ENCODE measurements at places on chromosomes 6 and 20.

DNA sequence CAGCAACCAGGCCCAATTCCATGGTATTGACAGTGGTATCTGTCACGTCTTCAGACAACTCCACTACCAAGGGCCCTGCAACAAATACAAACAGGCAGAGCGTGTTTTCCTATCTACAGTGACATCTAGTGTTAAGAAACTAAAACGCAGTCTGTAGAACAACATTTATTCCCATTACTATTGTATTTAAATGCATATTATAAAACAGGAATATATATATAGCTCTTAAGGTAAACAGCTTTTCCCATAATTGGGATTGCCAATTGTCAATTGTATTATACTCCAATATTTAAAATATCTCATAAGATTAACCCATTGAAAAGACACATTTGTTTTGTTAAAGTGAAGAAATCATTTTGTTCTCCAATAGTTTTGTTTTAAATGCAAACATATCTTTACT lies 97.2 kb downstream of the KIF16B start:
- no peak for DNase-seq

GRCh38 chr20:7038029-7038428 lies 270.5 kb downstream of the BMP2 start:
- no peak for DNase-seq

DNA sequence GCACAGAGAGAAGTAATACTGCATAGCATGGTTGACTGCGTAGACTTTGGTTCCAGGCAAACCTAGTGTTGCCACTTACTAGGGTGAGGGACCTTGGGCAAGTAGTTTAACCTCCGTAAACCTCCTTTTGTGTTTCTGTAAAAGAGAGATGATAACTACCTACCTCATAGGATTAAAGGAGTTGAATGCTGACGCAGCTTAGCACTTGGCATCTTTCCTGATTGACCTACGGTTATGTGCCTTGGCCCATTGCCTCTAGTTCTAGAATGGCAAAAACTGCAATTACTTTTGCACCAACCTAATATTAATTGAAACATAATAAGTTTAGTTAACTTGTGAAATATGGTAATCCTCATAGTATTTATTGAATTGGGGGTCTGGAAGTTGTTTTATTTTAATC lies 19.1 kb downstream of the GHRH start:
- DNase-seq: no peak

DNA sequence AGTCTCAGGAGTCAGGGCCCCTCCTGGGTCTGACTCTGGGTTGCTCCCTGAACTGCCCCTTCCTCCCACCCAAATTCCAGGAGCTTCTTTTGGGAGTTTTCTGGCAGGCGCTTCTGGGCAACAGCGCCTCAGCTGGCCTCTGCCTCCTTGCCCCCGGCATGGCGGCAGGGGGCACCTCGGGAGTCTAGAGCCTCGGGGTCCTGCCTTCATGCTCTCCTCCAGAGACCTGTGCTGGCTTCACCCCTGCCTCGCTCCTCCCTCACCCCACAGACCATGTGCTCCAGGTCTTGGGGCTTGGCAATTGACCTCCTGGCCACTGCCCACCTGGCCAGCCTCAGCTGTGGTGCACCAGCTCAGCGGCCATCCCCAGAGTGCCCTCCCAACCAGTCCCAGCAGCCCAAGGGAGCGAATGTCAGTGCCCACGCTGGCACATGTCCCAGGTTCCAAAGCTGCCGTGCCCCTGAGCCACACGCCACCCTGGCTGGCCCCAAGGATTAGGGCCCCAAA lies 43.4 kb downstream of the SRC start:
- DNase-seq: no peak

GRCh38 chr6:42222448-42222847 lies 4.8 kb upstream of the MRPS10 start:
- DNase-seq: no peak

DNA sequence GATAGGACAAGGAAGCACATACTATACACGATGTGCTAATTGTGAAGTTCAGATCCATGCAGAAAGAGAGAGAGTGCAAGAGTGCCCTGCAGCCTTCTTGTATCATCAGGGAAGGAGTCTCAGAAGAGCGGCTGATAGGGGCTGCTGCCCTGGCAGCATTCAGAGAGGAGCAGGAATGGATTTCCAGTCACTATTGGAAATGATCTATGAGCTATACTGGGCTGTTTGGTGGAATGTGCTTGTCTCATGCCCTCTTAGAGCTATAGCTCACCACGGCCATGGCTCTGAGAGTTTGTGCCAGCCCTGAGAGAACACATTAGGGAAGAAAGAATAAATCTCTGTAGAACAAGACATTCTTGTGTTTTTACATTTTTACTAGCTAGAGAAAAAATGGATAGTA lies 212.6 kb upstream of the RAB32 start:
- no peak for DNase-seq

DNA sequence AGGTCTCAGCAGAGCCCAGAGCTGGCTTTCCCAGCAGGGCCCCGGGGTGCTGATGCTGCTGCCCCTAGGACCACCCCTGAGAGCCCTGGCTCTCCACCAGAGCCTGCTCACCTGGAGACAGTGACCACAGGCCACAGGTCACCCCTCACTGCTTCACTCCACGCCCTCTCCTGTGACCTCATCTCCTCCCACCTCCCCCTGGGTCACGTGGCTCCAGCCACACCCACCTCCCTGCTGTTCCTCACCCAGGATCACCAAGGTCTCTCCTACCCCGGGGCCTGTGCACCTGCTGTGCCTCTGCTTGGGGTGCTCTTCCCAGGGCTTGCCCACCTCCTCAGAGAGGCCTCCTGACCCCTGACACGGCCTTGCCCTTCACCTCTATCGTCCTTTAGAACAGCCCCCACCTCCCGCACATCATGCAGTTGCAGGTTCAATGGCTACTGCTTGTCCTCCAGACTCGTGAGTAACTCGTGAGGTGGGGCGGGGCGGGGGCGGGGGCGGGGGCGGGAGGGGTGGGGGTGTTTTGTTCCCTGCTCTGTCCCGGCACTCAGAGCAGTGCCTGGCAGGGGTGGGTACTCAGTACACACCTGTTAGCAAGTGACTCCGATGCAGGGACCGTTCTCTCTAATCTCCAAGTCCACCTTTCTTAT lies 468.0 kb downstream of the PREX1 start:
- DNase-seq: no peak

- DNase-seq: no peak
Observed at GRCh38 chr20:1536893-1537730, 20.4 kb downstream of the SIRPD start.

DNA sequence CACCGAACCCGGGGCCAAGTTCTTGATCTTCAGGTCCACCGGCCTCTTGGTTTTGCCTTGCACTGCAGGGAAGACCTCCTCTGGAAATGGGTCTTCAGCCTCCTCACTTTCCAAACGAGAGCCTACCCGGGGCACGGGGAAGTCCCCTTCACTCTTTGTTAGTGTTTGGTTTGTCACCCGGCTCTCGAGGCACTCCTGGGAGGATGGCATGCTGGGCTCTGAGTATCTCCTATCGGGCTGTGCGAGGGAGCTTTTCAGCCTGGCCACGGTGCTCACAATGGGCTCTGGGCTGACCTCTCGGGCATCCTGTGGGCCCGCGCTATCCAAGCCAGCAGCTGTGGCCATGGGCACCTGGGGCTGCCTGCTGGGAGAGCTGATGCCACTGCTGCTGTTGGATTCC lies 8.1 kb downstream of the TAGAP start:
- no peak for DNase-seq

DNA sequence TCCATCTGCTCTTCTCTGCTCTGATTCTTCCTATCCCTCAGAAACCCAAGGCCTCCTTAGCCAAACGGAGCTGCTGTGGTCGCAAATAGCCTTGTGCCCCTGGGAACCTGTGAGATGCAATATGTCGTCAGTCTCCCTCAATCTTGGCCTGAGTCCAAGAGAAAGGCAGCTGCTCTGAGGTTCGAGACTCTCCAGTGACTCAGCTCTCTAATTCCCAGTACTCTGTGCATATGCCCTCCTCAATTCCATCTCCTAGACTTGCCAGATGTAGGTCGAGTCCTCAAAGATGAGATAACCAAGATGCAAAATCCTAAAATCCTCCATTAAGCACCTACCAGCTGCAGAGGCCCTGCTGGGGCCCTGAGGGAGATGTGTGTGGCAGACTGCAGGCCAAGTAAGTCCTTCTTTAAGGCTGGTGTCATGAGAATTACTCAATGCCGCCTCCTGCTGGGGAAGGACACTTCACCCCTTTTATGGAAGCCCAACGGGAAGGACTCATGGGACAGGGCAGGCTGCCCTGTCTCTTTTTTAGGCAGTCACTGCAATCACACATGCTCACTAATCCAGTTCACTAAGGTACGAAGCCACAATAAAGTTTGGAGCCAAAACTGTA lies 28.5 kb downstream of the C6orf15 start:
- DNase-seq: peak; percentile 38

- no peak for DNase-seq
Observed at GRCh38 chr20:59807909-59808728, 125.3 kb downstream of the SYCP2 start.

- no peak for DNase-seq
Observed at GRCh38 chr6:122730775-122731386, 48.6 kb upstream of the FABP7 start.

- no peak for DNase-seq
Observed at GRCh38 chr20:47762699-47763268, 22.5 kb downstream of the SULF2 start.

DNA sequence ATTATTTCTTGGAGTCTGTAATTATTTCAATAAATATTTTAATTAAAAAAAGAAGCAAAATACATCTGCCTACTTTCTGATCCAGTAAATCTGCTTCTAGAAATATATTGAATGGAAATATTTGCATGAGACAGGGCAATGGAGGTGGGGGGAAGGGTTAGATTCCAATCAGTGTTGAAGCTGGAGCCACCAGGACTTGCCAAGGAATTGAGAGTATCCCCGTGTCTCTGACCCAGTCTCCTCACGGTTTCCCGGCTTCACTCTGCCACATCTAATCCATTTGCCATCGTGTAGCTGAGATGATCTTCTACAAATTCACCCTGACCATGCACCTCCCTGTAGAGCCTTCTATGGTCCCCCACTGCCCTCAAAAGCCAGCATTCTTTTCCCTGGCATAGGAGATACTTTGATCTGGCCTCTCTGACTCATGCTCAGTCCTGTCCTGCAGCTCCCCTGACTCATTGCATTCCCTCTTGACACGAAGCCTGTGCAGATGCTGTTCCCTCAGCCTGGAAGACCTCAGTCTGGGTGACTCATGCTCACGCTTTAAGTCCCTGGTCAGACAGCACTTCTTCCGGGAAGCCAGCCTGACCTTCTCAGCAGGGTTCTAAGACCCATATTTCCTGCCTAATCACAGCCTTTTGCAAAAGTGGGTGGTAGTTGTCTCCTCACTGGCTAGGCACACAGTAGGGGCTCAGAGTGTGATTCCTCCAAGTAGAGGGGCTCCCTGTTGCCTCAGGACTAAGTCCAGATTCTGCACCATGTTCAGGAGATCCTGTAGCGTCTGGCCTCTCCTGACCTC lies 23.0 kb upstream of the FKBP1A start:
- DNase-seq: no peak

- no peak for DNase-seq
Observed at GRCh38 chr20:45011108-45011526, 44.8 kb downstream of the STK4 start.

DNA sequence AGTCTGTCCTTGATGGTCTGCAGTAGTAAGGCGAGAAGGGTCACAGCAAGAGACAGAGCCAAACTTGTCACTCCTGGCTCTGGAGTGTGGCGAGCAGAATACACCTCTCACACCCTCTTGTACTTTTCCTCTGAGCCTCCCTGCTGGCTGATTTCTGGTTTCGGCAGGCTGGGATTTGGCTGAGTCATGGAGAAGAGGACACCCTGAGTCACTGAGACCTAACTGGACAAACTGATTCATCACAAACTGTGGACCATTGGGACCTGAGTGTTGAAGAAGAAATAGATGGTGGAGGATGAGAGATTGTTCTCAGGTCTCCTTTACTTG lies 101.7 kb downstream of the F13A1 start:
- DNase-seq: no peak

DNA sequence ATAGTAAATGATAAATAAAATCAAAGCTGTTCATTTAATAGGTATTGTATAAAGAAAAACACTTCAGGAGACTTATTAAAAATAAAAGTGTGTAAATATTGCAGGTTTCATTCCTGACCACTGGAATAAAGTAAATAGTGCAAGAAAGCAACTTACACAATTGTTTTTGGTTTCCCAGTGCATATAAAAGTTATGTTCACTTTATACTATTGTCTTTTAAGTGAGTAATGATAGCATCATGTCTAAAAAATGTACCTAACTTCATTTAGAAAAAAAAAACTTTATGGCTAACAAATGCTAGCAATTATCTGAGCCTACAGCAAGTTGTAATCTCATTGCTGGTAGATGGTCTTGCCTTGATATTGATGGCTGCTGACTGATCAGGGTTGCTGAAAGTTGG lies 726.6 kb upstream of the POU3F2 start:
- DNase-seq: no peak

- DNase-seq: no peak
Observed at GRCh38 chr20:32792316-32792715, 27.4 kb upstream of the MAPRE1 start.

GRCh38 chr6:127317388-127318128 lies 25.9 kb downstream of the ECHDC1 start:
- DNase-seq: no peak

DNA sequence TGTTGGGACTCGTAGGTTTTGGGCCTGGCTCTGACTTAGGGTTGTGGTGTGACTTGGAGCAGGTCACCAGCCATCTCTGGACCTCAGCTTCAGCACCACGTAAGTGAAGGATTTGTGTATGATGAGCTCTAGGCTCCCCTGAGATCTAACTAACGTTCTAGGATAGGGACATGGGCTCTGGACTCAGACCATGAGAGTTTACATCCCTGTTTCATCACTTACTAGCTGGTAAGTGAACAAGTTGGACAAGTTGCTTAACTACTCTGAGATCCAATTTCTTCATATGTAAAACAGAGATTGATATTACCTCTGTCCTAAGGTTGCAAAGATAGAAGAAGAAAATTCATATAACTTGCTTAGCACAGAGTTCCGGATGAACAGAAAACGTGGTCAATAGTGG lies 20.3 kb upstream of the PNPLA1 start:
- no peak for DNase-seq

GRCh38 chr6:118859517-118860064 lies 34.4 kb upstream of the ASF1A start:
- no peak for DNase-seq

DNA sequence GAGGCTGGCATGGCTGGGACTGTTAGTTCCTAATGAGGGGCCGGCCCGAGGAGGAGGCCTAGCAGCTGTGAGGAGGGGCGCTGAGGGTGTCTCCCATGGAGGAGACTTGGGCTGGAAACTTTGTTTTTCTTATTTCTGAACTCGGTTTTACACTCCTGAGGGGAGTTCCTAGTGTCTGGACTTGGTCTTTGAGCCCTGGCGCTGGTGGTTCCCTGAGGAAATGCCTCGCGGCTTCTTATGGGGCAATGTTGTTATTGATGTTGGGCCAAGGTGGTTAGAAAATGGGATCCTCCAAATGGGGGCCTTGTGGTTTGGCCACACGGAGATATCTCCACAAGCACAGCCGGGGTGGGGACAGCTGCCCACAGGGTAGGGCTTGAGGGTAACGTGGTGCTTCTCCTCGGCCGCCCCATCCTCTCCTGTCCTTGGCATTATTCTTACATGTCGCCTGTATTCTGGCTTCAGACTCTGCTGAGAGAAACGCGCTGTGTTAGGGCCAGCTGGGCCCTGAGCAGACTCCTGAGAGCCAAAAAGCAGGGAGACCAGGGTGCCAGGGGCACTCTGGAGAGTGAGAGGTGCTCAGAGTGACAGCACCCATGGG lies 136.9 kb downstream of the FOXO3 start:
- no peak for DNase-seq
